ENCODE measurements at places on chromosomes 2 and 18.

DNA sequence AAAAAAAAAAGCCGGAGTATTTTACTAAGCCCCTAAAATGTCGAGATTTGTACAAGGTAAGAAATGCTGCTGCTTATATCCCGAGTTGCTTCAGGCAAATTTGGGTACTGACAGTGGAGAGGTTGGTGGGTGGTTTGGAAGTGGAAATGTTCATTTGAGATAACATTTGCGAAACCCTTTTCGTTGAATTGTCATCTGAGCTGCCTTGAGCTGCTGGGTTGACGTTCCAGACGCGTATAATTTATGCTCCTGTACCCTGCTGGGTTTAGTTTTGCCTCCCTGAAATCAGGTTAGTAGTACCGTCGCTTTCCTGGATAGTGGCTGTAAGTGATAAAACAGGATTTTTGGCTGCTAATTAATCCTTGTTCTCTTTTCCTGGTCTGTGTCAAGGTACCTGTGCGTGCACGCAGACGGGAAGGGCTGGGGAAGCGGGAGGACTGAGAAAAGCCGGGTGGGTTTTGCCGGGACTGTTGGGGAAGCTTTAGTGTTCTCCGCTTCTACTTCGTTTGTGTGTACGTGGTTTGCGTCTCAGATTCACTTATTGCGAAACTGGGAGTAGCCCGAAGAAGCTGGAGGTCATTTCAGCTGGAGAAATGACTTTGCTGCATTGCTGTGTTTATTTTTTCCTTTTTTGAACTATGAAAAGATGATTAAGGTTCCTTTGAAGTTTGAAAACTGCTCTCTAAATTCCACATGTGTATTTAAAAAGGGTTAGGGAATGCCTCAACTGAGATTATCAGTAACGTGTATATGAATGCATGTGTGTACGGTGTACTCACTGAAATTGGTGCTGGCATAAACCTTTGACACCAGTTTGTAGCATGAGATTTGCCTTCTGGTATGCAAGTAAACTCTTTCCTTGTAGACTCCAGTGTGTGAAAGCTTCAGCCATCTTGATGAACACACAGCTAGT, 709 bp downstream of the UGP2 start:
- peak; percentile 74 for DNase-seq

- peak; percentile 81 for DNase-seq
Observed at GRCh38 chr18:2961821-2962220, 51.1 kb downstream of the LPIN2 start.

DNA sequence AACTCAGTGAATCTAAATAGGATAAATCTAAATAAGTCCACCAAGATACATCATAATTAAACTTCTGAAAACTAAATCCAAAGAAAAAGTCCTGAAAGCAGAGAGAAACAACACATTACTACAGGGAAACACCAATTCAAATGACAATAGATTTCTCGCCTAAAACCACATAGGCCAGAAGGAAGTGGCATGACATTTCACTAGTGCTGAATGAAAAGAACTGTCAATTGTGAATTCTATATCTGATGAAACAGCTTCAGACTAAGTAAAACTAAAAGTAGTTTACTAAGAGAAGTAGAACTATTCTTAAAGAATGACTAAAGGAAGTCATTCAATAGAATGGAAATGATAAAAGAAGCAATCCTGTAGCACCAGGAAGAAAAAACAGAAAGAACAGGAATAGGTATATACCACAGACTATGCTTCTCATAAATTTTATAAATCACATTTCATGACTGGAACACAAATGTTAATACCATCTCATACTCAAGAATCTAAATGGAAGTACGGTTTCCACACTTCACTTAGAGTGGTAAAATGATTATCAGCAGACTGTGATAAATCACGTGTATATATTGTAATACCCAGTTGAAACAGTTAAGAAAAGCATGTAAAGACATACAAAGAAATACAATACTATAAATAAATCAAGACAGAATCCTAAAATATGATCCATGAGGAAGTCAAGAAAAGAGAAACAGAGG, 46.4 kb downstream of the ASXL2 start:
- DNase-seq = peak; percentile 73

GRCh38 chr2:141517852-141518421, 612.9 kb downstream of the LRP1B start:
- DNase-seq = no peak

DNA sequence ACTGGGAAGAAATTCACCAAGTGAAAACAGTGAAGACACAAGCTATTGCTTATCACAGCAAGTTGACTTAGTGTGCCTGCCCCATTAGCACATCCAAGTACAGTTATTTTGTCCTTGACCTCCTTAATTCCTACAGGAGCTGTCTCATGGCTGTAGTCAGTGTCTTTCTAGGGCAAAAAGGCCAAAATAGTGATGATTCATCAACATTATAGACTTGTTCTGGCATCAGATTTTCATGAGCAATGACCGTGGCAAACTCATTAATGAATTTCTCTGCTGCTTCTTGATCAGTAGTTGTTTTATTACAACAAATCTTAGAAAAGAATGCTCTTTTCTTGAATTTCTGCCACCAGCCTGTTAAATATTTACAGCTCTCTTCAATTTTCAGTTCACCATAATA, 1169.3 kb upstream of the DDX18 start:
- no peak for DNase-seq

- DNase-seq = no peak
Observed at GRCh38 chr2:97708608-97709007, 4.8 kb upstream of the ZAP70 start.

DNA sequence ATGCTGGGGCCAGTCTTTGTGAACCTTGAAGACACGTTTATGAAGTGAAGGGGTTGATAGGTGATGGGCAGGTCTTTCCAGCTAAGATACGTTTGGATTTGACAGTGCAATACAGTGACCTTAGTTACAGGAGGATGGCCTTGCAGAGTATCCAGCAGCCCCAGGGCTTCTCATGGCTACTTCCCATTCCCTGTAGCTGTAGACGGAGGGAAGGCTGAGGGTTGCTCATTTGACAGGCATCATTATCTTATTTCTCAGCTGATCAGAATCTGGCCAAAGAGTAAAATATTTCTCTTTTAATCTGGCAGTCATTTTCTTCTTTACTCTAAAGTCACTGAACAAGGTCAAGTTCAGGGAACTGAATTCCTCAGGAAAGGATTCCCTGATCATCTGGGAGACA, 85.1 kb upstream of the RMDN2 start:
- no peak for DNase-seq

DNA sequence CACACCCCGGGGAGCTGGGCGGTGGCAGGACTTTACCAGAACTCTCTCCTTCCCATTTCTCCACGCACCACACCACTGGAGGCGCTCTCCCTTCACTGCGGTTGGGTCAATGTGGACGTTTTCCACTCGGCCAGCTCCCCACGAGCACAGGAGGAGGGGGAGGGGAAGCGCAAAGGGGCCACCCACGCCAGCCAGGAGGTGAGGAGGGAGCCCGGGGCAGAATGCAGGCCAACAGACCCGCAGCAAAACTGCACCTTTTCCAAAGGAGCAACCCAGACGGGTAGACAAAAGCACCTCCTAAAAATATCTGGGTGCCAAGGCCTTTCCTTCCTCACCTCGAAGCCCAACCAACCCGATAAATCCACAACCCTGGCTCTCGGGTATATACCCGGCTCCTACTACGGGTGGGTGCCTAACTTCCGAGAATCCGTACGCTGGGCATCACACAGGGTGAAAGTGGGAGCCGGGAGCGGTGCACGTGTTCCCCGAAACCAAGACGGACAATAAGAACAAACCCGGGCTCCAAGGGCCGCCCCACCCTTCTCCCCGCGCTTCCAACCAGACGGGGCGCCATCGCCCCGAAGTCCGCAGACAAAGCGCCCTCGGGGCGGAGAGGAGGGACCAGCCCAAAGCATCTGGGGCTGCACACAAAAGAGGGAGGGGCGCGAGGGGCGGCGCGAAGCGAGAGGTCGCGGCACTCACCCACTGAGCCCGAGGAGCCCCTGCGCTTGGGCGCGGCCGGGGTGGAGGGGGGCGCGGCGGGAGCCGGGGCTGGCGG, 1.0 kb downstream of the RTN4 start:
- peak; percentile 92 for DNase-seq

DNA sequence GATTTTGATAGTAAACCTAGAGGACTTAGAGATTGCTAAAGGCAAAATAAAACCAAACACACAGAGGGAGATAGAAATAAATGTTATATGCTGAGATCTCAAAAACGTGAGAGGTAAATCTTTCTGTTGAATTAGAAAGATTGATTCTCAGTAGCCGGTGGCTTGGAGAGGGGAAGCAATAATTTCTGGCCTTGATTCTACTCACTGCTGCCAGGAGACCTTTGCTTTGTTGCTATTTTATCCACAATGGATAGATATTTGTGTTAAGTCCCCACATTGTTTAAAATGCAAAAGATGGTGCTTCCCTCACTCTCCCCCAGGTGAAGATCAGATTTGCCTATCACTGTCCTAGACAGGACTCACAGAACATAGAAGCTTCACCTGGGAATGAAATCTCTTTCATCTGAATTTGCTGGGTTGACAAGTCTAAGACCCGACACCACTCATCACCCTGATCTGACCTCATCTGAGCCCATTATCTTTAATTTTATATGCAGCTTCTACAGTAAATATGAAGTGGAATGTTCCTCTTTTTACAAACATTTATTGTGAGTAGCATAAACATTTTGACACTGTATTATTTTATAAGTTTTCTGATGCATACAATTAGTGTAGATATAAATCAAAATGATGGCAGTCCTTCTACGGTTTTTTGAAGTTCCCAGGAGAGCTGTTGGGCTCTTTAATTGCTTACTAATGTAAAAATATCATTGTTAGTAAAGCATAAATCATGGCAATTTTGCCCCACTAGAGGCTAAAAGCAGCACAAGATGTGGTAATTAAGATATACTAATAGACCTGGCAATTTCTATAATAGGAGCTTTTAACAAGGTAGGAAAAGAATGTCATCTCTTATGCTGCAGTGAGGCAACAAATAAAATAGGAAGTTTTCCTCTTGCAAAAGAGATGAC, 149.7 kb downstream of the DCC start:
- no peak for DNase-seq

- DNase-seq = no peak
Observed at GRCh38 chr2:99544608-99545007, 54.8 kb upstream of the REV1 start.

DNA sequence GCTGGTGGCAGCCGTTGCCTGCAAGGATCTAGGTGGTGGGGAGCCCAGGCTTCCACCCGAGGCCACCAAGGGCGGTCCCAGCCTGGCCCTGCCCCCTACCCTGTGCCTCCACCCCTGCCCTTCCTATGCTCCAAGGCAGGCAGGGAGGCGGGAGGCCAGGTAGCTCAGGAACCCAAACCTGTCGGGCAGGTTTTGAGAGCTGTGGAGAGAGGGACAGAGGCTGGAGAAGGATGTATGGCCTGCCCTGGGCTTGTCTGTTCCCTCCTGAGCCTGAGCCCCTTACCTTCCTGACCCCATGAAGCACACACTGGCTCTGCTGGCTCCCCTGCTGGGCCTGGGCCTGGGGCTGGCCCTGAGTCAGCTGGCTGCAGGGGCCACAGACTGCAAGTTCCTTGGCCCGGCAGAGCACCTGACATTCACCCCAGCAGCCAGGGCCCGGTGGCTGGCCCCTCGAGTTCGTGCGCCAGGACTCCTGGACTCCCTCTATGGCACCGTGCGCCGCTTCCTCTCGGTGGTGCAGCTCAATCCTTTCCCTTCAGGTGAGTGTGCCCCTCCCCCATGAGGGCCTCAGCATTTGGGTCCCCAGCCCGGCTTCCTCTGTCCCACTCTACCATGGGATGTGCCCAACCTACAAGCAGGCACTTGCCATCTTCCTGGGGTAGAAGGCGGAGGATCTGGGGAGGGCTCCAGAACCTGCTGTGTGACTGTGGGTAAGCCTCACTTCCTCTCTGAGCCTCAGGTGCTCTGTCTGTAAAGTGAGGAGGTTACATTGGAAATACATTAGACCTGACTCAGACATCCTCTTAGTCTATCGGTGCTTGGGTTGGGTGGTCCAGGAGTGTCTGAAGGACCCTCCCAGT, at the start of gene PROM2:
Gene PROM2 (plus strand): TSS at position 159 of the 860 bp plus-strand sequence. CDS start 137 bp downstream, at position 296.
- no peak for DNase-seq

GRCh38 chr2:84778911-84779690, 101.8 kb downstream of the TRABD2A start:
- no peak for DNase-seq

DNA sequence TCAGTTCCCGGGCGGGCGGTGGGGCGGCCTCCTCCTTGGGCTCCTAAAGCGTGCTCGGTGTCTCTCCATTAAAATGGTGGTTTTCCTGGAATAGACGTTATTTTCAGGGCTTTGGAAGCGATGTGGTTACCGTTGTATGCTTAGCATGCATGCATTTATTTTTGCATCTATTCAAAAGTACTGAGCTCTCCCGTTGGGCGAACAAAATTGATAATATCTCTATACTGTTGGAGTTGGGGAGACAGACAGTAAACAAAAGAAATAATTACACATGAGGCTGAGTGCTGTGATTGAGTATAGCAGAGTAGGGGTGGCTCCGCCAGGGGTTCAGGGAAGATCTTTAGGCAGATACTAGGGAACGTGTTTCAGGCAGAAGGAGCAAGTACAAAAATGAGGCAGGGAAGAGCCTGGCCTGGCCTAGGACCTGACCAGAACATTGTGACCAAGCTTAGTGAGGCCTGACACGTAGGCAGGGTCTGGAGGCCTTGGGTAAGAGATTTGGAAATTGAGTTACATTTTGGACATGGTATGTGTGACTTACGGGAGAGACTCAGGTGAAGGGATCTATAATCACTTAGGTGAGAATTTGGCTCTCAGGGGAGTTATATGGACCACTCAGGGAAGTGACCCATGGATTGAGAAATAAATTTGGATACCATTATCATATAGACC, 674 bp downstream of the NCAPH start:
- DNase-seq = peak; percentile 69

DNA sequence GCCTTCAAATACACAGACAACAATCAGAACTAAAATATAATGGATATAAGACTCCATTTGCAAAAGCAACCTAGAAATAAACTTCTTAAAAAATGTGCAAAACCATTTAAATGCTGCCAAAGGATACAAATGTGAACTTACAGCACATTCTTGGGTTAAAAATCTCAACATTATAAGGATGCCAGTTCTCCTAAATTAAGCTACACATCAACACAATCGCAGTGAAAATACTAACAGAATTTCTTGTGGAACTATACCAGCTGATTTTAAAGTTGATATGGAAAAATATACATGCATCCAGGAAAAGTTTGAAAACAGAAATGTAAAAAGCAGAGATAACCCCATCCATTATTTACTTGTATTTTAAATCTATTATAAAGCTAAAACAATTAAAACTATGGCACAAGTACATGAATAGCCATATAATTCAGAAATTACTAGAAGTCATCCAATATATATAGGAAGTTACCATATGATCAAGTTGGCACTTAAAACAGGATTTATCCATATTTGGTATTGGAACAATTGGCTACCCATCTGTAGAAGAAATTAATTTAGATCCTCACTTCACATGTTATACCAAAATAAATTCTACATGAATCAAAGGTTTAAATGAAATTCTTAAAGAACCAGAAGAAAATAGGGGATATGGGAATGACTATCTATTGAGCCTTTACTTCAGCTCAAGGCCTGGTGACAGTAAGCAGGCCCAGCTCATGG, 151.7 kb upstream of the GLI2 start:
- no peak for DNase-seq

DNA sequence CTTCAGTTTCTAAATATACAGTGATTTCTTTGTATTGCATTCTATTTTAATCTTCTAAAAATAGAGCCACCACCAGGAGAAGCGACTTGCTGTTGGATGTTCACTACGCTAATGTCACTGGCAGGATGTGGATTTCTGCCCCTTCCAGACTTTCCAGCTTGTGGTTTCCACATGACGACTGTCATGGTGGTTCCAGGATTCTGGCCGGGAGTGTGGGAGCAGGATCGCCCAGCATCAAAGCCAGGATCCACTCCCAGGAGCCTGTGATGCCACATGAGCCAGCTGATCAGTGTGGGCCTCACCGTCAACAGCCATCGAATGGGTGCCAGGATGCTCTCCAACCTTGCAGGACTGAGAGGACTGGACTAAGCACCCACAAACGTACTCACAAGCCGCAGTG, 148.8 kb downstream of the HDAC4 start:
- DNase-seq = no peak

Measured in activated CD4-positive, alpha-beta T cell treated with anti-CD3 and anti-CD28 coated beads, Interleukin-2, amount 10 ng/mL, durations not matched to agents 24 days and 14 days (primary cell).